ENCODE measurements at places on chromosomes 3 and 15.

DNA sequence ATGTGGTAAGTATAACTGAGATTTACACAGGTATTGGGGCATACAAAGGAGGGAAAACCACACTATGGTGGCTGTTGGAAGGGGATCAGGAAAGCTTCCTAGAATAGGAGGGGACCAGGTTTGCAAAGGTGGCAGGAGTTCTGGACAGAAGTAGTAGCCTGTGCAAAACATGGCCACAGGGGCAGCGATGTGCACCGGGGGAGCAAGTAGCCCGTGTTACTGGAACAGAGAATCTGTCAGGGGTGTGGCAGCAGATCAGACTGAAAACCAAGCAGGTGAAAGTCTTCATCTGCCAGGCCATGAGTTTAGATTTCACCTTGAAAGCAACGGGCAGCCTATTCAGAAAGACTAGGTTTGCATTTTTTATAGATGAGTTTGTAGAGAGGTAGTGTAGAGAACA lies 182.3 kb upstream of the LPP start:
- no peak for DNase-seq

- no peak for DNase-seq
Observed at GRCh38 chr3:112653209-112653871, 12.4 kb upstream of the CCDC80 start.

GRCh38 chr3:195763843-195764825 lies 43.4 kb downstream of the MUC20 start:
- DNase-seq: no peak

- no peak for DNase-seq
Observed at GRCh38 chr3:116877968-116878367, 168.4 kb downstream of the TUSC7 start.

- DNase-seq: no peak
Observed at GRCh38 chr3:182519569-182519968, 273.7 kb upstream of the ATP11B start.

- no peak for DNase-seq
Observed at GRCh38 chr3:56219894-56220805, 248.1 kb downstream of the ERC2 start.

- DNase-seq: no peak
Observed at GRCh38 chr3:103083848-103084631, 649.2 kb downstream of the ZPLD1 start.

GRCh38 chr3:25144430-25144829 lies 283.6 kb upstream of the RARB start:
- DNase-seq: no peak

DNA sequence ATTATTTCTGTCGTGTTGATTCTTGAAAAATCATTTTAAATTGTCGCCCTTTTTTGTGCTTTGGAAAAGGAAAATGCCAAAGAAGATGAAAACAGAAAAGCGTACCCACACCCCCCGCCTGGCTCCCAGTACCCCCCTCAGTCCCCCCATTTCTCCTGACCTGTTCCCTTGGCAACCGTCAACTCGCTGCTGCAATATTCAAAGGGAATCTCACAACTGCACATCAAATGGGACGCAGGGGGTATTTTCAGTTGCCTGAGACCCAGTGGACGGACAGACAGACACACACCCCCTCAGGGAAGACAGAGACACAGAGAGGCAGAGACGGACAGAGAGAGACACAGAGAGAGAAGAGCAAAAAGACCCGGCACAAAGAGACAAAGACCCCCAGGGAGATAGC lies 83.5 kb upstream of the PRR20G start:
- DNase-seq: no peak

DNA sequence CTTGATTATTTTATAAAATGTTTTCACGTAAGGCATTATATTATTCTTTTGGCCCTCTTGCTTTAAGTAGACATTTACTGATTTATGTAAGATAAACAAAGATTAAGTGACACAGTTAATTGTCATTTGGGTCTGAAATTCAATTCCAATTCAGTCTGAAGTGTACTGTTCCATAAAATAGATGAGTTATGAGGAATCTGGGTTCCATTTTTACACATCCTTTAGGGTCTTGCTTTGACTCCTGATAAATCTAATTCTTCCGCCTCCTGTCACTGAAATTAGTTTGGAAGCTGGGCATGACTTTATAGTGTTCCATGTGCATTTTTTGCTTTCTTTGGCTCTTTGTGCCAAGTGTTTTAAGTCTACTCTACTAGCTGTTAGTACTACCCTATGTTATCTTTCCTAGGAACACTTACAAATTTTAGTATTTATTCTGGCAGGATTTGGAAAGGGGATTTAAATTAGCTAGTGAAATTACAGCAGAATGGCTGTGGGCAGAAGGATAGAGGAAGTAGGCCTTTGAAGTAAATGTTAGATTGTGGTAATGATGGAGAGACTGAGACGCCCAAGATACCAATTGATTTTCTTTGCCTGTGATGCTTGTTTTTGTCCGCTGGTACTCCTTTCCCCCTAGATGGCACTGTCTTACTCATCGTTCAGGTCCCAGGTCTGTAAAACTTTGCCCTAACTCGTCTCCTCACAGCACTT lies 14.3 kb downstream of the ARL8B start:
- no peak for DNase-seq

GRCh38 chr15:34791701-34792100 lies 3.6 kb downstream of the ACTC1 start:
- DNase-seq: no peak

GRCh38 chr3:68771681-68772080 lies 160.7 kb downstream of the TAFA4 start:
- no peak for DNase-seq

GRCh38 chr3:16207031-16207430 lies 32.6 kb downstream of the GALNT15 start:
- DNase-seq: no peak

DNA sequence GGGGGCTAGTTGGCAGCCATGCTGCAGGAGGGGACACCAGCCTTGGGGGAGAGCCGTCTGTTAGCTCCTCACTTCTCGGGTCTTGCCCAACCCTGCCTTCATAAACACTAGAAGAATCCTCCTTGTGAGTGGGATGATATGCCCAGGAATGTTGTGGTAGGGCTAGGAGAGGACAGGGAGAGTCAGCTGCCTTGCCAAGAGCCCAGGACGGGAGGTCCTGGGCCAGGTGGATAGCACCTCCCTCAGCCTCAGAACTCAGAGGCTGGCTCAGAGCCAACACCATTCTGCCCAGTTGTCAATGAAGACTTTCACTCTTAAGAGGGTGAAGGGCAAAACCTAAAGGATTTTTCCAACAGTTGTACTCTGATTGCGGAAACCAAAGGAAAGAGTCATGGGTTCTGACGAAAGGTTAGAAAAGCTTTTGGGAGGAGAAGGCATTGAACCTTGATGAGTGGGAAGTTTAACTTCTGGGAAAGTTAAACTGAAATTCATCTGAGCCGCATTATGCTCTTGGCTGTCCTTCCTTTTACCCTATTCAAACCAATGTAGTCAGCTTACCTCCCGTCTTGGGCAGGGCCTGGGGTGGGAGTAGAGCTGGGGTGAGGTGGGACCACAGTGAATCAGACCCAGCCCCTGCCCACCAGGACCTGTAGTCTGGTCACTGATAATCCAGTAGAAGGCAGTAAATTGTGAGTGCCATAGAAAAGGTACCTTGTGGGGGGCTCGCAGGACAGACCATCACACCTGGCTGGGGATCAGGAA lies 81.9 kb downstream of the FAM43A start:
- DNase-seq: no peak

DNA sequence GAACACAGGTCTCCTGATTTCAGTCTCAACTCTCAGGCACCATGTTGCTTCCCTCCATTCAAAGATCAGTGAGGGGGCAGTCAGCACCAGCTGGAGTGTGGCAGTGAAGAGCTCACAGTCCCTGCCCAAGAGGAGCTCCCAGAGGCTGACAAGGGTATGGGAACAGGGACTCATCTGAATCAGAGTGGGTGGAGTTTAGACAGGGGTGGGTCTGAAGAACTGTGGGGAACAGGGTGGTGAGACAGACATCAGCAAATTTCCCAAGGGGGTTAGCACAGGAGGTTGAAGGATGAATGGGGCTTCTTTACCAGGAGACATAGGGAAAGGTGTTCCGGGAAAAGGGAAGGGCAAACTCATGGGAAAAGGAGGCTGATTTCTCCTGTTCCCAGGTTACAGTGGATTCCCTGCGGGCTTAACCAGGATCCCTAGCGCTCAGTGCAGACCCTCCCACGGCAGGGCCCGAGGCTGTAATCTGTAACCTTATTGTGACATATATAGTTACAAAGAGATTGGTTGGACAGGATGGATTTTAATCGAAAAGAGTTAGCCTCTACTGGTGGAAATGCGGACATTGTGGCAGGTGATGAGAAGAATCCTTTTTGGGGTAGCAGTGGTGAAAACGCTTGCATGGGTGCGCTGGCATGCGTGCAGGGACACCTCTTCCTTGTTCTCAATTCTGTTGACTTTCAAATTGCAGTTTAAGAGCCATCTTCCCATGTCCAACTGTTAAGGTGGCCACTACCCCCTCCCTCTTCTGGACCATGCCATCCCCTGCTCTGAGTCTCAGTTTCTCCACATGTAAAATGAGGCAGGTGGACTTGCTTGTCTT lies 160.3 kb downstream of the SMAD6 start:
- DNase-seq: no peak

DNA sequence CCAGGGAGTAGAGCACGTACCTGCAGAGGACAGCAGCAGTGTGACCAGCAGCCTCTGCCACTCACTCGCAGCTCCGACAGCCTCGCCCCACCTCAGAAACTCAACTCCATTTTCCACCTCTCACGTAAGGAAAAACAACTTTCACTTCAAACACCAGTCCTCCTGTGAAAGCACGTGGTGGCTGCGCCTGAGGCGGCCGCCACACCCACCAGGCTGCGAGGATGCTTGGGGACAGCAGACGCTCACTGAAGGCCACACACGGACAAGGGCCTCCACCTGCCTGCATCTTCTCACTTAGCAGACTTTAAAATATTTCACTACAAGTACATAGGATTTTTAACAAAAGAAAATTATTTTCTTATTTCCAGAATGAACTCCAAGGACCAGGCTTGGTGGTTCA lies 67.9 kb downstream of the CYFIP1 start:
- DNase-seq: no peak

GRCh38 chr15:69510556-69510955 lies 57.9 kb downstream of the RPLP1 start:
- no peak for DNase-seq

DNA sequence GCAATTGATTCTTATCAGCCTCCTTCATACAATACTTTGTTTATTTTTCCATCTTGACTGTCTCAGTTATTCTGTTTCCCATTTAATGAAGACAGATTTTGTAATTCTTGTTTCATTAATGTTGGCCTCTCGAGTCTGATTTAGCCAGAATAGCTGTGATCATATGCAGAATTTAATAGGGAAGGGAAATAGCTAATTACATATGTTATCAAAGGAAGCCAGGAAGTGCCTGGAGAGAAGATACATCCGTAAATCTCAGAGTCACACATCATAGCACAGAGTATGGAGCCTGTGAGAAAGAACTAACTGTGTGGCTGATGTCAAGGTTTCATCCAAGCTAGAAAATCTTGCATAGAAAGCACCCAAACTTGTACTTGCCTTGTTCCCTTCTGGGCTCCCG lies 288.9 kb upstream of the SLCO3A1 start:
- no peak for DNase-seq

DNA sequence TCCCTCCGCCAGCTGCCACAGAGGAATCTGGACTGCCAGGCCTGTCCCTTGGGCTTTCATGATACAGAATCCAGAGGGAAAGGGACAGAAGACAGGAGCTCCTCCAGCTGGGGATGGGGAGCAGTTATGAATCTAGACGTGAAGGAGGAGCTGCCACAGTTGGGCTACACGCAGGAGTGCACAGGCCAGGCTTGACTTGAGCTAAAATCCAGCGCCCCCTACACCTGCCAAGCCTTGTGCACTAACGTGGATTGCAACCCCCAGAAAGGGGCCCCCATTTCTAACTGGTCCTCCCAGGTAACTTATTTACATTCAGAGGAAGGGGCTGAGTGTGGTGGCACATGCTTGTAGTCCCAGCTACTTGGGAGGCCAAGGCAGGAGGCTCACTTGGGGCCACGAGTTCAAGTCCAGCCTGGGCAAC lies 14.3 kb downstream of the KLHL6 start:
- DNase-seq: no peak

DNA sequence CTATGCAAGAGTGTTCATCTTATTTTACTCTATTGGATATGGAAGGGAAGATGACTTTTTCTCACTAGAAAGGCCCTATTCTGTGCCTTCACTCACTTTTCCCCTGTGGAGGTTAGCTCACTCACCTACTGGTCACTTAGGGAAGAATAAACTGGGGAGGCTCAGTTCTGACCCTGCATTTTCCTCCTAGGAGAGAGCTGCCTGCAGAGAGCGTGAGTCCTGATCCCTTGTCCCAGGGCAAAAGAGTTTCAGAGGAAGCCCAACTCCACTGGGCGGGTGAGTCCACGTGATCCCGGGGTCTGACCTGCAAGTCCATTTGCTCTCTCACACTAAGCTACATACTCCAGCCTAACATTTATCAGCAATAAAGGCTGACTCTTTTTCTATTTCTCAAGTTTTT lies 8.4 kb downstream of the MORC1 start:
- DNase-seq: no peak

DNA sequence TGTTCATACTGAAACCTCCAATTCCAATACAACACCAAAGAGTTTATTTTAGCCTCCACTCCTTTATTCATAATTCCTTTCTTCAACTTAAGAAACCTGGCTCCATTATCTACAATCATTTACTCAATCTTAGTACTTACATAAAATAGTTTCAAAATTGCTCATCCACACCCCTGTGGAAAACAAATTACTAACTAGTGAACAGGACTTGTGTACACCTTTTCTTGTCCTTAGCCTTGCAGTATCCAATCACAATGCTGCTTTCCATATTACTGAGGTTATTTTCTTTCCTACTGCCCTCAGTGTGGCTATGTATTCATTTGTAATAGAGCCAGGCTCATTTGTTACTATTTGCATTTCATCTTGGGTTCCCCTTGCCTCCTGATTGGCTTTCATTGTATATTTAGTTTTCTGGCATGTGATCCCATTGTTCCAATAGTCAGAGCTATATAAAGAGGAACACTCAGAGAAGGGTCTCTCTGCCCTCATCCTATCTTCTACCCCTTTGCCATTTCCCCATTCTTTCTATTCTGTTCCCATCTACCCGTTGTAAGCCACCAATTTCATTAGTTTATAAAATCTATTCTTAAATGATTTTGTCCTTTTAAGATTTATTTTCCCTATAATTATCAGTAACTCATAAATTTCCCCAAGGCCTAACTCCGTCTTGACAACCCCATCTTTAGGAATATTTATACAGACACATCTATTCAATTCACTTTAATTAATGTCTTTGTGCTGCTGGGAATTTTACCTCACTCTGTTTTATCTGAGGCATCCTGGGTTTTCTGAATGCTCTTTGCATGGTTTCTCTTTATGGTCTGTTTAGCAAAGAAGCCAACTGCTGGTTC lies 67.9 kb upstream of the RBP1 start:
- no peak for DNase-seq

DNA sequence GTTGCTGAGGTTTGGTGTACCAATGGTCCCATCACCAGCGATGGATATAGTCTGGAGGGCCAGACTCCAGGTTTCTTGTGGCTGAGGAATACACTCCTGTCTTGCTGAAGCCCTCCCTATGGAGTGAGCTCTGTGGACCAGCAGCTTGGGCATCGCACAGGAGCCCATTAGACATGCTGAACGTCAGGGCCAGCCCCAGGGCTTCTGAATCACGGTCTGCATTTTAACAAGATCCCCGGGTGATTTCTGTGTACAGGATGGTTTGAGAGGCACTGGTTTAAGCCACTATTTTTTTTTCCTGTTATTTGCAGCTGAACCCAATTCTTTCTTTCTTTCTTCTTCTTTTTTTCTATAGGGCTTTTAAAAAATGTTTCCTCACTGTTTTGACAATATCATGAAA lies 69.5 kb upstream of the XCR1 start:
- no peak for DNase-seq

GRCh38 chr3:10242182-10243065 lies 5.8 kb upstream of the TATDN2 start:
- no peak for DNase-seq

All from CMK (cell line).